Right cardiac atrium (tissue), 5 donors: ENCODE measurements at places on chromosomes 7 and 10.

- no peak for DNase-seq
These were observed 9.4 kb upstream of the PIP4K2A start for GRCh38 chr10:22723783-22724182.

DNA sequence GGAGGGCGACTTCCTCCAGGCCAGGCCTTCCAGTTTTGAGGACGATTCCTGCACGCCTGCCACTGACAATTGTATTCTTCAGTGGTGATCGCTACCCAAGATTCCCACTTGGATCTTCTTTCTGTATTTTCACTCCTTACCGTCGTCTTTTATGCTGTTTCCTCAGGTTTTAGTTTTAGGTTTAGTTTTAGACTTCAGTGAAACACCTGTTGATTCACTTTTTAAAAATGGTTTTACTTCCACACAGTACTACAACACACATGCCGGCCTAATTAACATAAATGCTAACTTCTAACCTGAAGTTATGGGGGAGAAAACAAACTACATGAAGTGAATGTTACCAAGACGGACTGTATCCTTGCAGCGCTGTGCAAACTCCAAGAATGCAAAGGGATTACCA is 530.6 kb upstream of the MGMT start:
- DNase-seq: no peak

GRCh38 chr10:13842117-13842516 is 255.4 kb downstream of the PRPF18 start:
- no peak for DNase-seq

- DNase-seq: no peak
These were observed 520.7 kb downstream of the SORCS3 start for GRCh38 chr10:105161767-105162166.

- no peak for DNase-seq
These were observed 171.3 kb downstream of the FZD1 start for GRCh38 chr7:91435381-91436059.

- DNase-seq: no peak
These were observed 157.3 kb upstream of the COL1A2 start for GRCh38 chr7:94237417-94237816.

DNA sequence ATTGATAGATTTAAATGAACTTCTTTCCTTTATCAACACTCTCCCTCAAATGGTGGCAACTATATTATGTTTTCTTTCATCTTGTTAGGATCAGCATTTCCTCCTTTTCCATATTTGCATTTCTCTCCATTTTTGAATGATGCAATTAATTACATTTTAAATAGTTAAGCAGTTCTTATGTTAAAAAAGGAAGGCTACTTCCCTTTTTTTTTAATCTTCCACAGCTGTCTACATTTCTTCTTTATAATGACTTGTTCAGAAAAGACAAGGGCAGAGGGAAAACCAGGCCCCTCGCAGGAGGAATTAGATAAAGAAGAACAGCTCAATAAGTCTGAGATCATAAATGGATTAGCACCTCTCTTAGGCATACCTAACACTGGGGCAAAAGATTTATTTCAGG is 208.9 kb downstream of the ARL4A start:
- no peak for DNase-seq
